ENCODE measurements at places on chromosomes 1 and 21. TPM values are rescaled to one million over a fixed set of nuclear protein-coding genes. Genes with fewer than 3 reads are reported as not detected.

GRCh38 chr1:106398391-106398790 lies 658.1 kb upstream of the PRMT6 start:
- no peak for DNase-seq

DNA sequence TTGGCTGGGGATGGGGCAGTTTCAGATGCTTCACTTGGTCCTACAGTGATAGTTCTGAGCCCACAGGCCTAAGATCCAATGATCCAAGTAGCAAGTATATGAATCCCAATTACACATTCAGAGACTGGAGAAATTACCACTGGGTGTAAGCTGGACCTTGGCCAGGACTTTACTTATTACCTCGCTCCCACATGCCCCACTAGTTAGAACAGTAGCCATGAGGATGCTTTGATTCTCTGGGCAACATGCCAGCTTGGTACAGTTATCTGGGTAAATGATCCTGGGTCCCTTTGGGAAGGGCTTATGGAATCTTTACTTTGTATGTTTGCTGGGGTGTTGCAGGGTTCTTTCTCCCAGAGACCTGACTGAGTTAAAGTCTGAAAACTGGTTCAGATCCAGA lies 5.0 kb upstream of the FCAMR start:
- DNase-seq: no peak

HPDL gene
- 0.56 TPM for total RNA-seq

DNA sequence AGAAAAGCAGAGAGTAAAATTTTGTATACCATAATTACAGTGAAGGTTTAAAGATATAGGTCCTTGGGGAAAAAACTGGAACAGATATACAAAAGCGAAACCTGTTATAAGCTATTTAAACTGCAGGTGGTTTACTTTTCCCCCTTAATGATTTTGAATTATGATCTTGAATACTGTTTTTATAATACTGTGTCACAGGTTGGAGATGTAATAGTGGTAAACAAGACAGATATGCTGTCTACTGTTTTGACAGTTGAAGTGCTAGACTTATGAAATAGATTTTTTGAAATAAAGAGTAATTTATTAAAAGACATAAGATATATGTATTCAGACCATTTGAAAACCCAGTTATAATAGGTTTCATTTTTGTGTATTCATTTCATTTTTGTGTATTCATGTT lies 129.4 kb downstream of the CD247 start:
- no peak for DNase-seq

DISC1 gene
- total RNA-seq: 4.6 TPM

- no peak for DNase-seq
Measured at GRCh38 chr21:38221594-38221993, 35.2 kb upstream of the KCNJ15 start.

APH1A gene
- 71.3 TPM for total RNA-seq

ENSA gene
- total RNA-seq: 115 TPM

- no peak for DNase-seq
Measured at GRCh38 chr1:65180977-65181376, 33.0 kb downstream of the AK4 start.

KDM5B gene
- total RNA-seq: 22.0 TPM

DNA sequence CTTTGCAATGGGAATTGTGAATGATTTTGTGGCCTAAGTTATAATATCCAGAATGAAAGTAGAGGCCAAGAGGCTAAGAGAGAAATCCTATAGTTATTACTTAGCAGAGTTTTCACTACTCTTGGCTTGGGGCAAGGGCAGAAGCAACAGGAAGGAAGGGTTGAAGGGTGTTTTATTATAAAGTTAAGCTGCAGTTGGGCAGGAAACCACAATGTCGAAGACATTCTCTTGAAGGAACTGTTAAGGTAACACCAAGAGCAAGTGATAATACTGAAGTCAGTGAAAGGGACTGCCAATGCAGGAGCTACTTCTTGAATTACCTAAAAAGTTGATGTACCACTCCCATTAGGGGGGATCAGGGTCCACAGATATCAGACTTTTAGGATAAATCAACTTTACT lies 8.3 kb downstream of the XCL2 start:
- no peak for DNase-seq

DNA sequence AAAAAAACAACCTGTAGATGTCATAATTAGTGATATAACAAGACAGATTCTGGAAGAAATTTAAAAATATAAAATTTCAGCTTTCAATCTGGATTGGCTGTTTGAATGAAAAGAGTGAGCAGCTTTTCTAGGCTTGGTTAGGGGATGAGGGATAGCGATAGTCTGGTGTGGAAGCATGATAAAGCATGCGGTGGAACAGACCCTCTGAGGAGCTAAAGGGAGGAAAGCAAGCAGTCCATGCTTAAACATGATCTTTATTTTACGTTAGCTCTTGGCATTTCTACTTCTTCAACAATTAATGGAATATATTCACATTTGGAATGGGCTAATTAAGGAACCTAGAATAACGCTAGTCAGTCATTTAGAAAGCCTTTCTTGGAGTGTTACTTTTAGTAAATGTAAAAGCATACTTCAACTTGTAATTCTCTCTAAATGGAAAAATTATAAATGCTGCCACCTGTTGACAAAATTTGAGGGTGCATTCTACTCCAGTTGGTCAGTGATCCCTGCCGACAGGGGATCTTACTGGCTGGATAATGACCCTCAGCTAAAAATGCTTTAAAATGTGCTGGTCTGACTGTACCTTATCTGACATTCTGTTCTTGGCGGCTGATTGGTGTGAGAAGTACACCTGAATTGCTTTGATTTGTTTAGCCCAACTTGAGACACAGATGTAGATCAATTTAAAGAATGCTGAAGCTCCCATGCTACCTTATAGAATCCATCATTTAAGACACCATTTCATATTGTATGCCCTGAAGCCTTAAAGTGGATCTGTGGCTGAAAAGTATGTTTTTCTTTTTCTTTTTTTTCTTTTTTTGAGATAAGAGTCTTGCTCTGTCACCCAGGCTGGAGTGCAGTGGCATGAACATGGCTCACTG lies 61.2 kb downstream of the AK4 start:
- DNase-seq: no peak

MANEAL gene
- total RNA-seq: 1.3 TPM

SFN gene
- total RNA-seq: 0.24 TPM

ST6GALNAC5 gene
- 2.2 TPM for total RNA-seq

DNA sequence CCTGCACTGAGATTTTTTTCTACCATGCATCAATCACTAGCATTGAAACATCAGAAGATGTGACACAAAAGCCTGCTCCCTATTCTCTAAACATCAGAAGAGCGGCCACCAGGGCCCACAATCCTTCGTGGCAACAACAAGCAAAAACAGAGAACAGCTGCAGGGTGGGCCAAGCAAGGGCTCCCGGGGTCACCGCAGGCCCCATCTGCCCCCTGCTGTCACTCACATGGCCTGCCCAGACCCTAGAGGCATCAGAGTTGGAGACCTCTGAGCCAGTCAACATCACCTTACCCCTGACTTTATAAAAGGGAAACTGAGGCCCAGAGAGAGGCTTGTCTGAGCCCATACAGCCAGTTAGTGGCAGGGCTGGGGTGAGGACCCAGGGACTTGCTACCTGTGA lies 1.8 kb downstream of the LAPTM5 start:
- DNase-seq: no peak

GRCh38 chr1:39391691-39392679 lies 99.5 kb upstream of the BMP8A start:
- peak; percentile 57 for DNase-seq

EIF2D gene
- total RNA-seq: 24.6 TPM

PIGK gene
- total RNA-seq: 40.1 TPM

- DNase-seq: no peak
Measured at GRCh38 chr1:97392701-97393100, 528.1 kb downstream of the DPYD start.

DNA sequence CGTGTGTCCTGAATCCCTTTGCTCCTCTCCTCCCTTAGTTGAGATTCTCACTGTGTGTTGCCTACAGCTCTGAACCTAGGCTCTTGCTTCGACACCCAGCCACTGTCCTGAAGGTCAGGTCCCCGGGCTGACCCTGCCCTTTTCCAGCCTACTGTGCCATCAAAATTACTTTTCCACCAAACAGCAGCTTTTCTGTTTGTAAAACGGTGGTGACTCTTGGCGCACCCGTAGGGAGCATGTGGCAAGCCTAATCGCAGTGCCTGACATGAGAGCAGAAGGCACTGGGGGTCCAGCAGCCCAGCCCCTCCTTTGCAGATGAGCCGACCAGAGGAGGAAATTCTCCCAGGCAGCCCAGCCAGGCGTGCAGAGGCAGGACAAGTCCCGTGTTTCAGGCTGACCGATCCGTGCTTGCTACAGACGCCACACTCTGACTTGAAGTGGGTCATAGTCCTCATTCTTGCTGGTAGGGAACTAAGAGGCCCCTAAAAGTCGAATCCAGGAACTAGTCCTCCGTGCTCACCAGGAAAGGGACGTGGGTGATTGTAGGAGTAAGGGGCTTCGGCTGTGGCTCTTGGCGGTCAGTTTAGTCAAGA lies 6.8 kb downstream of the GPR137B start:
- no peak for DNase-seq
